ENCODE measurements at places on chromosomes 16 and 17.

DNA sequence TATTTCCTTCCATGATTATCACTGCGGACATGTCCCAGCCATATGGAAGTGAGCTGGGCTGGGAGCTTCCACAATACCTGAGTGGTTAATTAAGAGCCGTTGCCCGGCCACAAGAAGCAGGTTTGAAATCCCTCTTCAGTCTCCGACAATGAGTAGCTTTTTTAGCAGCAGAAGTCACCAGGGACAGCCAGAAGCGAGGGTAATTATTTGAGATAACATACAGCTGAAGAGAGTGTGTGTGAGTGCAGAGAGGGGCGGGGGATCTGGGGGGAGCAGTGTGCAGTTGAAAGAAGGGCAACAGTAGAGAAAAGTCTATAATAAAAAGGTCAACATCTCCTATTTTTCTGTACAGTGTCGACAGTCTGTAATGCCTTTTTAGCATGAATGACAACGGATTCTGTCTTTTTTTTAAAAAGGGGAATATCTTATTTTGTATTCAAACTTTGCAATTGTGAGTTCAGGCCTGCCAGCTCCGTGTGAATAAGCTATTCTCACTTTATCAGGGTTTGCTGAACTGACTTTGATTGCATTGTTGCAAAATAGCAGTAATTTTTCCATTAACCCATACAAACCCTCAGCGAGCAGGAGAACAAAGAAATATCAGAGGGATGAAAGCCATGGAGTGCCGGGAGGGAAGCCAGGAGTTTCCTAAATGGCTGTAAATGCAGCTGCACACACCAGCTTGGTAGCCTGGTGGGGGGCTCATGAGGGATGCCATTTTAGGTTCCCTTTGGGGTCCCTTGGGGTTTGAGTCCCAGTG, 220.3 kb upstream of the IRX3 start:
- peak overlapping the region; percentile 22 for H3K4me3 ChIP-seq
- no peaks in the 10 kb centered on the region for H3K27me3 ChIP-seq
- peak overlapping the region; percentile 38 for H3K27ac ChIP-seq

- peaks cover 18% of the 10 kb centered on the region for H3K4me1 ChIP-seq
- H3K27me3 ChIP-seq, result no peaks in the 10 kb centered on the region
- H3K36me3 ChIP-seq, result peaks cover 38% of the 10 kb centered on the region
- DNase-seq, result peak; percentile 33
- H3K27ac ChIP-seq, result peak overlapping the region; percentile 49
- no peak overlapping the region for H3K4me3 ChIP-seq
These were observed 19.0 kb downstream of the EEF2K start for GRCh38 chr16:22225060-22225459.

DNA sequence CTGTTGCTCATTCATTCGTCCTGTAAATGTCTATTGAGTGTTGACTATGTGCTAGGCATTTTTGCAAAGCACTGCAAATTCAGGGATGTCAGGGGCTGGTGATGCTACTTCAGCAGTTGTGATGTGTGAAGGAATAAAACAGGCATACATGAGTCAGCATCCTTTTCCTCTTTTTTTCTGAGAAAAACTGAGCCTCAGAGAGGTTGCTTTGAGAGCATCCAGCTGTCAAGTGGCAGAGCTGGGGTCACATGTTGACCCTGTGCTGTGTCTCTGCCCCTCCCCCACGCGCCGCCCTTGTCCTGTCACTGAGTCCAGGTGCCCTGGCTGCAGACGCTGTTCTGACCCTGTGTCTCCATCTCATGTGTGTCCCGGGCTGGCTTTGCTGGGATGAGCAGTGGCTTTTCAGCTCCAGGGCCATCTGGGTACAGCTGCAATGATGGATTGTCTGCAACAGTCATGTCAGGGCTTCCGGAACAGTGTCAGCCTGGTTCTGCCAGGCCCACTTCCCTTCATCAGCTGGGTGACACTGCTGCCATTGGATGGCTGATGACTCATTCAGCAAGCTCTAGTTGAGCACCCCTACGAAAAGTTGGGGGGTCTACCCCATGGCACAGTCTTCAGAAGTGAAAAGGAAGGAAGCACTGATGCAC, 14.9 kb downstream of the SEC14L5 start:
- DNase-seq, result no peak
- no peaks in the 10 kb centered on the region for H3K36me3 ChIP-seq
- H3K27ac ChIP-seq, result no peak overlapping the region
- no peak overlapping the region for H3K4me3 ChIP-seq
- peaks cover 5% of the 10 kb centered on the region for H3K4me1 ChIP-seq

GRCh38 chr17:61337290-61337689, 62.4 kb upstream of the TBX2 start:
- H3K27me3 ChIP-seq, result peaks cover 36% of the 10 kb centered on the region
- peaks cover 43% of the 10 kb centered on the region for H3K4me1 ChIP-seq
- peak overlapping the region; percentile 69 for H3K27ac ChIP-seq
- no peak overlapping the region for H3K4me3 ChIP-seq
- no peaks in the 10 kb centered on the region for H3K36me3 ChIP-seq

- H3K27ac ChIP-seq, result no peak overlapping the region
- no peak for DNase-seq
- H3K36me3 ChIP-seq, result peaks cover 14% of the 10 kb centered on the region
- no peaks in the 10 kb centered on the region for H3K4me1 ChIP-seq
- H3K4me3 ChIP-seq, result no peak overlapping the region
These were observed 112.2 kb downstream of the AATF start for GRCh38 chr17:37060928-37061327.

GRCh38 chr17:62111562-62112171, 46.6 kb upstream of the MED13 start:
- no peak for DNase-seq
- H3K36me3 ChIP-seq, result no peaks in the 10 kb centered on the region
- no peak overlapping the region for H3K4me3 ChIP-seq
- H3K27me3 ChIP-seq, result peaks cover 14% of the 10 kb centered on the region

DNA sequence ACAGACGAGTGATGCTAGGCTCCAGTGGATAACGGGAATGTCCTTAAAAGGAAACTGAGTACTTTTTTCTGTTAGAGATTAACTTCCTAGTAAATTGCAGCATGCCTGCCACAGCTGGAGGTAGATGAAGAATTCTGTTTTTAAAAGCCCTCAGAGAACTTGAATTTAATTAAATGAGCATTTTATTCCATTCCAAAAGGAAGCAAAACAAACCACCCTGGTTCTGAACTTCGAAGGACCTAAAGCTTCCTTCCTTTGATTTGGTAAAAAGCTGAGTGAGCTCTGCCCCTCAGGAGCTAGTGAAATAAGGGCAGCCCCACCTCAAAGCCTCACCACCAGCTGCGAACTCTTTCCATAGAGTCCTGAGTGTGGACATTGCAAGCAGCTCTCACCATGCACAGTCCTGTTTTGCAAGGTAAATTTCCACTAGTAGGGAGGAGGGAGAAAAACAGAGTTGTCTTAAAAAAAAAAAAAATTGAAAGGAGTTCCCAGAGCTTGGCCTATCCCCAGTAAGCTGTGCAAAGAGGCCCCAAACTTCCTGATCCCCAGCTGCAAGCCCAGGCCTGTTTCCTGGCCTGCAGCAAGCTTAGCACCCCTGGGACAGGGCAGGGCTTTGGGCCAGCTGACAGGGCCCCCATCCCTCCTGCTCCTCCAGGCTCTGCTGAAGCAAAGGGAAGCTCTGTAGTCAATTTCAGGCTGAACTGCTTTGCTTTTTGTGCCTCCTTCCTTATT, 11.2 kb downstream of the CHD9NB start:
- peaks cover 32% of the 10 kb centered on the region for H3K27me3 ChIP-seq
- H3K36me3 ChIP-seq, result no peaks in the 10 kb centered on the region
- peak overlapping the region; percentile 54 for H3K4me3 ChIP-seq
- H3K4me1 ChIP-seq, result peaks cover 41% of the 10 kb centered on the region

GRCh38 chr17:34680151-34680550, 100.8 kb downstream of the TMEM132E start:
- no peak overlapping the region for H3K27ac ChIP-seq
- no peaks in the 10 kb centered on the region for H3K36me3 ChIP-seq
- no peak overlapping the region for H3K4me3 ChIP-seq
- H3K27me3 ChIP-seq, result peaks cover 71% of the 10 kb centered on the region
- no peak for DNase-seq

- H3K27ac ChIP-seq, result no peak overlapping the region
- DNase-seq, result no peak
These were observed 8.0 kb upstream of the SULT1A1 start for GRCh38 chr16:28617874-28618273.

GRCh38 chr17:81429821-81430551, 34.7 kb downstream of the BAHCC1 start:
- H3K36me3 ChIP-seq, result no peaks in the 10 kb centered on the region
- DNase-seq, result peak; percentile 44
- H3K27ac ChIP-seq, result no peak overlapping the region

GRCh38 chr16:10522966-10523365, 57.4 kb downstream of the EMP2 start:
- no peak for DNase-seq
- H3K4me1 ChIP-seq, result peaks cover 2% of the 10 kb centered on the region
- H3K27me3 ChIP-seq, result no peaks in the 10 kb centered on the region
- H3K36me3 ChIP-seq, result peaks cover 58% of the 10 kb centered on the region
- H3K27ac ChIP-seq, result no peak overlapping the region

DNA sequence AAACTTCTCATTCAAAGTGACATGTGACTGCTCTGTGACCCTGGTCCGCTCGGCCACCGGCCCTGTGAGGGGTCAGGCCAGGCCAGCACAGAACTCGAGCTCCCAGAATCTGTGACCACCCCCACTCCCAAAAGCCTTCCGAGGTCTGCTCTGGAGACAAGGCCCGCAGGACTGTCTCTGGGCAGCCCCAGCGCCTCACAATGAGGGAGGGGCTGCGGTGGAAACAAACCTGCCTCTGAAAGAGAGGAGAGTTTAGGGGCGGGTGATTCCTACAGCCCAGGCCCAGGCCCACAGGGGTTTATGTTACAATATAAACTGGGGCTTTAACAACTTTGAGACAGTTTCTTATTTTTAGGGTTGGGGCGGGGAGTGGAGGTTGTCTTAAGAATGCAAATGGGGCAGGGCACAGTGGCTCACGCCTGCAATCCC, 19.9 kb downstream of the IGFBP4 start:
- H3K27ac ChIP-seq, result peak overlapping the region; percentile 65
- peaks cover 13% of the 10 kb centered on the region for H3K27me3 ChIP-seq
- peaks cover 53% of the 10 kb centered on the region for H3K4me1 ChIP-seq
- DNase-seq, result no peak

DNA sequence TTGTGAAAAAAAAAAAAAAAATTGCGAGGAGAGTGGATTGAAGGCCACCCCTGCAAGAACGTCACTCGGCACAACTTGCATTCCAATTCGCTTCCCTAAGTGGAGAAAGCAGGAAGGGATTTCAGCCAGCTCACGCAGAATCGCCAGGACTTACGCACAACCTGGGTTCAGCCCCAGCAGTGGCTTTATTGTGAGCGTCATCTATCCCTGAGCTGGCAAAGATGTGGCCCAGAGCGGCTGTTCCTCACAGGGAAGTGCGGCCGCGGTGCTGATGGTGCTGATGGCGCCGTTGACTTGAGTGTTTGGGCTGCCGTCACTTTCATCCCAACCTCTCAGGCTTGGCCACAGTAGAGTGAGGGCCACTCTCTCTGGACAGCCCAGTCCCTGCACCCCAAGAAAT, 197.6 kb downstream of the NTN1 start:
- H3K4me3 ChIP-seq, result no peak overlapping the region
- no peak overlapping the region for H3K27ac ChIP-seq
- DNase-seq, result no peak
- no peaks in the 10 kb centered on the region for H3K27me3 ChIP-seq
- H3K4me1 ChIP-seq, result peaks cover 12% of the 10 kb centered on the region
- H3K36me3 ChIP-seq, result no peaks in the 10 kb centered on the region

DNA sequence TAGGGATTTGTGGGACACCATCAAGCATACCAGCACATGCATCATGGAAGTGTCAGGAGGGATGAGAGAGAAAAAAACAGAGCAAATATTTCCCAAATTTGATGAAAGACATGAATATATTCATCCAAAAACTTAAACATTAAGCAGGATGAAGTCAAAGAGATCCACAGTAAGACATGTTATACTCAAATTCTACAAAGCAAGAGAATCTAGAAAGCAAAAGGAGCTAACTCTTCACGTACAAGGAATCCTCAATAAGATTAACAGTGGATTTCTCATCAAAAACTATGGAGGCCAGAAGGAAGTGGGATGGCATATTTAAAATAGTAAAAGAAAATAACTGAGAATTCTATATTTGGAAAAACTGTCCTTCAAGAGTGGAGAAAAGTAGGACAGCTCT, 374.8 kb downstream of the ZFHX3 start:
- no peak overlapping the region for H3K27ac ChIP-seq
- no peaks in the 10 kb centered on the region for H3K4me1 ChIP-seq
- DNase-seq, result no peak
- no peaks in the 10 kb centered on the region for H3K27me3 ChIP-seq
- H3K36me3 ChIP-seq, result no peaks in the 10 kb centered on the region

DNA sequence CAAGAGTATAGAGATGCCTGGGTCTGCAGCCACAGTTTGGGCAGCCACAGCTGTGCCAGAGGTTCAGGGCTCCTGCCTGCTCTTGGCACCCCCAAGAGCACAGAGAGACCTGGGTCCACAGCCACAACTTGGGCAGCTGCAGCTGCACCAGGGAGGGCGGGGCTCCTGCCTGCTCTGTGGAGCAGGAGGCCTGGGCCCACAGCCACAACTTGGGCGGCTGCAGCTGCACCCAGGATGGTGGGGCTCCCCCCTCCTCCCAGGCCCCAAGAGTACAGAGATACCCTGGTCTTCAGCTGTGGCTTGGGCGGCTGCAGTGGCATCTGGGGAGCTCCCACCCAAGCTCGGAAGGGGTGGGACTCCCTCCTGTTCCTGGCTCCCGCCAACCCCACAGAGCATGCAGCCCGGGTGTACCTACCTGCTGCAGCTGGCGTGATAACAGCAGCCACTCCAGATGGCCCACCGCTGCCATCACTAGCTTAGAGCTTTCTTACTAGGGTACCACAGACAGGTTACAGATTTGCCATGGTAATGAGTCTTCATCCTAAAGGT, 72.7 kb downstream of the PHKB start:
- no peak overlapping the region for H3K27ac ChIP-seq
- no peak overlapping the region for H3K4me3 ChIP-seq
- peaks cover 21% of the 10 kb centered on the region for H3K36me3 ChIP-seq
- DNase-seq, result no peak
- no peaks in the 10 kb centered on the region for H3K27me3 ChIP-seq

DNA sequence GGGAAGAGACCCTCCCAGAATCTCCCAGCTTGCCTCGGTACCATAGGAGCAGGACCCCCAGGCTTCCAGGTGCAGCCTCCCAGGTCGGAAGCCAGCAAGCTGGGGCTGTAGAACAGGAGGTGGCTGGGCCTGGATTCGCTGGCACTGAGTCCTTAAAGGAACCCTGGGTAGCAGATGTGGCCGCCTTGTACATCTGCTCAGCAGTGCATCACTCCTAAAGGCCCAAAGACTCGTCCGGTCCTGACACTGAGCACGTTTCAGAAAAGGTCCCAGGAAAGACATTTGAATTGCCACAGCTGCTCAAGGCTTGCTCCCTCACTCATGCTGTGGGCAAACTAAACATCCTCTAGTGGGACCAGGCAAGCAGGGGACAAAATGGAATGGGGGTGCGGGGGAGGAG, 172.8 kb downstream of the RAB11FIP4 start:
- H3K4me3 ChIP-seq, result no peak overlapping the region
- no peak overlapping the region for H3K27ac ChIP-seq
- DNase-seq, result no peak
- peaks cover 6% of the 10 kb centered on the region for H3K36me3 ChIP-seq
